Globus pallidus (tissue), 1 donor: ENCODE measurements at places on chromosomes 1 and 21.
A peak's percentile ranks its signal among the peaks of the same experiment; 100 is the strongest.

DNA sequence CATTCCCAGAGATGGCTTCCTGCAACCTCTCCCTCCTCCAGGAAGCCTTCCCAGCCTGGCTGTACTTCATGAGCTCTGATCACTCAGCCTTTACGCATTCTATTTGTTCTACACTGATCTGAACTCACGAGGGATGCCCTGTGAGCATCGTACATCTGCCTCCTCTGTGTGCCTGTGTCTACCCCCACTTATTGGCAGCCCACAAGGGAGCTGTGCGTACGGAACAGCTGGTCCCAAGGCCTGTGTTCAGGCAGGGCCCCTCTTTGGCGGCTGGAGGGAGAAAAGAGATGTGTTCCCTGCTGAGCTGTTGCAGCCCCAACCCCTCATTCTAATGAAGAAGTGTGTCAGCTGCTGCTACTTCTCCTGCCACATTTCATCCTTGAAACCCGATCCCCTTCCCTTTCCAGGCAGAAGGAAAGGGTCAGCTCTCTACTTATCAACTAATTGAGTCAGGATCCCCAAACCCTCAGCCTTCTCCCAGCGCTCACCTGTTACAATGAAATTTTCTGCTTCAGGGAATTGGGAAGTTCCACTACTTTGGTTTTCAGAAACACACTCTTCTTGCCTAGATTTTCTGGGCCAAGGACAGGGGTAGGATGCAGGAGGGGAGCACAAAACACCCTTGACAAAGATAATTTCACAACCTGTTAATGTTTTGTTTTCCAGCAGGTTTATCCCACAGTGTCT is 3.2 kb downstream of the INKA2 start:
- no peak for DNase-seq

DNA sequence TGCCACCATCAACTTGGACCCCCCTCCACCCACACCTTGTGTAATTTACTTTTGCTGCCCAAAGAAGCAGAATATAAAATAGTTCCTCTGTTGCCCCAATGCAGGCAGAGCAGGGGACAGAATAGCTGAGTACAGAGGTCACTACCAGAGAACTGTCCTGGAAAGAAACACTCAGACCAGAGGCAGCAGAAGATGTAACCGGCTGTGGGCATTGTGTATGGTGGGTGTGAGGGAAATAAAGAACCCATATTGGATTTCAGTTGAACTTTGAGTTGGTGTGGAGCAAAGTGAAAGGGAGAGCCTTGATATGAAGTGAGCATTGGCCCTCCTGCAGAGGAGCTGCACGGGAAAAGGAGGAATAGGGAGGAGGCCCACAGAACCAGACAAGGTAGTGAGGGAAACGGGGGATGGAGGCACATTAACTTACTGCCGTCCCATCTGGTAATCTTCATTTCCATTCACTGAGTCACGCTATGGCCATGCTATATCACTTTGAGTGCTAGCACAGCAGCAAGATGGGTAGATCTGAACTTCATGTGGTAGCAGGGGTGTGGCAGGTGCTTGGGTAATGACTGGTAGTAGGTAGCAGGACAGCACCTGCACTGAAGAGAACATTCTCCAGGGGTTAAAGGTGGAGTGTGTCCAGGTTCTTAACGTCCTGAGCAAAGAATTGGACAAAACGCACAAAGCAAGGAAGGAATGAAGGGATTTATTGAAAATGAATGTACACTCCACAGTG is 56.3 kb upstream of the FBXO28 start:
- no peak for DNase-seq

- DNase-seq = no peak
Observed at GRCh38 chr1:29644812-29645211, 408.5 kb downstream of the PTPRU start.

DNA sequence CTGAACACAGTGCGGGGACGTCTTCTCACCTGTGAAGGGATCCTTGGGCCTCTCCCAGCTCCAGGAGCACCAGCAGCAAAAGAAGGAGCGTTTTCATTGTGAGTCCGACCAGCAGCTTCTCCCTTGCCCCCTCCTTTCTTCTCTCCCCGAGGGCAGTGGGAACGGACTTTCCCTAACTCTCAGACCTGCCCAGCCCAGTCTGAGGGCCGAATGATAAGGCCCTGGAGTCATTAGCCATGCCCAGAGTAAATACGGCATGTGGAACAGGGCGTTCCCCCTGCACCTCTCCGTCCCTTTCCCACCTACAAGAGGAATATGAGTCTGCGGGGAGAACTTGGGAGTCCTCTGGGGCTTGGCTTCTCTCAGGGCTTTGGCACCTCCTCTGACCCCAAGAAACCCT is at the start of gene CTSE:
TSS of gene CTSE (minus strand) at position 201 of the 400 bp plus-strand sequence. CDS start at position 97, 104 bp downstream.
- DNase-seq = no peak

- peak; percentile 83 for DNase-seq
Observed at GRCh38 chr1:243848858-243849420, 1.1 kb downstream of the AKT3 start.

DNA sequence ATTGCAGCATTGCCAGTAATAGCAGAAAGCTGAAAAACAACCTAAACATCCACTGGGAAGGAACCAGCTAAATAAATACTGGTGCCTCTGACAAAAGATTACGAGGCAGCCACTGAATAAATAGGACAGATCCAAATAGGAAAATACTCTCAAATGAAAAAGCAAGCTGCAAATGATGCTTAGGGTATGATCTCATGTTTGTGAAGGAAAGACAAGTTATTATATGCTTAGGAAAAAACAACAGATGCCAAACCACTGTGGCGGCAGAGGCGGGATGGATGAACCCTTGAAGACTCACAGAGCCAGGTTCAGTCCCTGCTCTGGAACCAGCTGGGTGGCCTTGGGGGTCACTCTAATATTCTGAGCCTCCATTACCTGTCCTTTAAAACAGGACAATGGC is 41.6 kb downstream of the MATN1 start:
- DNase-seq = no peak

- DNase-seq = peak; percentile 93
Observed at GRCh38 chr1:204989266-204990058, 53.5 kb upstream of the CNTN2 start.

DNA sequence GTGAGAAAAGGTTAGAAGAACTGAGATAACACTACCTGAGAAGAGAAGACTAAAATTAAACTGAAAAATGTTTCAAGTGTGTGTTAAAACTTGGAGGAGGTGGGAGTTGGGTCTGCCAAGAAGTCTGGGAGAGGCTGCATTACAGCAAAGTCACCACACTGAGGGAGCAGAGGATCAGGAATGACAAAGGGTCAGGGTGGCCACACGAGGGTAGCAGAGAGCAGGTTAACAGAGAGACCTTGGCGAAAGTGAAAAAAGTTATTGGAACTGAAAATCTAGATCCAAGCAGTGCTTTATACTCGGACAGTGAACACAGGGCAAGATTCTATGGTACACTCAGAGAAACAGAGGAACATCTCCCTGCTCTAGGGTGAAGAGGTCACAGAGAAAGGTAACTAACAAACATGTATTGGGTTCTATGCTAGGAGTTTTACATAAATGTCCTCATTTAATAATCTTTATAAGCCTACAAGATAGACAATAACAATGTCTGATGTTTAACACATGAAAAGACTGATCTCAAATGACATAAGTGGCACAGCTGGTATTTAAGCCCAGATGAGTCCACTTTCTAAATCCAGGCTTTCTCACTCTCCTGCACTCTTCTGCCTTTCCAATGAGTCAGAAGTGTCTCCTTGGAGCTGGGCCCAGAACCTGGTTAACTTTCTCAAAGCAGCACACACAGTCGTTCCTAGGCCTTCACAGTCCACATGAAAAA is 10.3 kb upstream of the CADM3 start:
- peak; percentile 71 for DNase-seq

- DNase-seq = no peak
Observed at GRCh38 chr21:16770266-16770665, 742.6 kb upstream of the CXADR start.

GRCh38 chr1:226410958-226411357 is 3.1 kb upstream of the PARP1 start:
- DNase-seq = no peak

GRCh38 chr1:238589843-238590435 is 699.2 kb upstream of the ZP4 start:
- DNase-seq = no peak

DNA sequence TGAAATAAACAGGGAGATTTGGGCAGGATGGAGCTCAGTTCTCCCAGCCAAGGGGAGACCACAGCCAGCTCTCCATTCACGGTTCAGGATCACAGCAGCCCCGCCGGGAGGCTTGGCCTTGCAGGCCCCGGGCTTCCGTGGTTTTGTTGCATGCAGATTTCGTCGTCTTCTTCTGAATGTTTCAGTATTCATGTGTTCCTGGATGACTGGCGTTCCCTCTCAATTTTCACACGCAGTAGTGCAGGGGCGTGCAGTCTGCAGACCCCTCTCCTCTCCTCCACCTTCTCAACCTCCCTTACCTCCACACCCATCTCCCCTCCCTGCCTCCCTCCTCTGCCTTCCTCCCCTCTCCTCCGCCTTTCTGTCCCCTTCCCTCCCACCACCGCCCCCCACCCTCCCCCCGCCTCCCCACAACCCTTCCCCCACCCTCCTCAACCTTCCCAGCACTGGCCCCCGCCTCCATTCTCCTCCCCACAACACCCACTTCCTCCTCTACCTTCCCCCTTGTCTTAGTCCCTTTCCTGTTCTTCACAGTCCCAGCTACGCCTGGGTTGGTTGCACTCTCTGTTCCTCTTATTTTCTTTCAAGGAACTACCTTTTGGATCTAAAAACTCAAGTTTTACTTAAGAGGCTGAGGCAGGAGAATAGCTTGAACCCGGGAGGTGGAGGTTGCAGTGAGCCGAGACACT is 8.4 kb upstream of the SLC19A1 start:
- peak; percentile 57 for DNase-seq
